Activated CD4-positive, CD25-positive, alpha-beta regulatory T cell treated with anti-CD3 and anti-CD28 coated beads, Interleukin-2, amount 50 U/mL, for 72 hours (primary cell): ENCODE measurements at places on chromosomes 3 and 15.

GRCh38 chr3:25448750-25449692, 21.0 kb downstream of the RARB start:
- no peak for DNase-seq

GRCh38 chr3:87468235-87468634, 191.9 kb upstream of the POU1F1 start:
- DNase-seq: no peak

- no peak for DNase-seq
These were observed 28.3 kb downstream of the PLXND1 start for GRCh38 chr3:129577925-129578786.

- DNase-seq: no peak
These were observed 275.7 kb upstream of the NAALADL2 start for GRCh38 chr3:174583396-174583795.

GRCh38 chr3:117700573-117701360, 991.2 kb downstream of the TUSC7 start:
- DNase-seq: no peak

DNA sequence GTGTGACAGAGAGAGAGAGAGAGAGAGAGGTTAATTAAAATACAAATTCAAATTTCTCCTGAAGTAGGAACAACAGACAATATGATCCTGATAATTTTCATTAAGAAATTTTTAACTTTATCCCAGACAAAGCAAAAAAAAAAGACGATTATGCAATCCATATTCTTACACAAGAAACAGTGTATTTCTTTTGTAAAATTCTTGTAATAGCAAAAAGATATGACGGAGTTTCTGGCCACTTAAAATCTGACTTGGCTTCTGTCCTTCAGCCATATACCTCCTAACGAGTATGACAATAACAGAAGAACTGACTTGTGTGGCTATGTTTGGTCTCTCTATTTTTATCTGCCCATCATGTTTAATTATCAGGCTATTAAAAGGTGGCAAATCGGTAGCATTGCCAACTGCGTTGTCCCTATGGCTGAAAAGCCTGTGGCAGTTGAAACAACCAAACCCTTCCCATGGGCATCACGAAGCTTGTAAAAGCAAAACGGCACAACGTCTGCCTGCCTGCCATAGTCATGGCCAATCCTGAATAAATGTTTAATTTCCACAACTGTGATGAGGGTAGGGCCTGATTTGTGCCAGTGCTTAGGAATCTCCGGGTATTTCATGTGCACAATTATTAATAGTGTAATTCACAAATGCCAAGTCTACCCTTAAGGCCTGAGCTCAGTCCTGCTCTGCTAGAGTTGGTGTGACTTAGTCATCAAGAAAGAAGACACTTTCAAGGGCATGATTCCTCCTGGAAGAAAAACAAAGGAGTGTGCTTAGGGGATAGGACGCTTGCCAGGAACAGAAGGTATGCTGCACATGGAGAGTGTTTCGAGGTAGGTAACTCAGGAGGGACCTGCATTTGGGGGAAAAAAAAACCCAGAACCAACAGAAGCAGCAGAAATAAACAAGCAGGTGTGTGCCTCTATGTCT, 1090.2 kb downstream of the FHIT start:
- no peak for DNase-seq

GRCh38 chr3:55362210-55362960, 124.7 kb downstream of the WNT5A start:
- no peak for DNase-seq

DNA sequence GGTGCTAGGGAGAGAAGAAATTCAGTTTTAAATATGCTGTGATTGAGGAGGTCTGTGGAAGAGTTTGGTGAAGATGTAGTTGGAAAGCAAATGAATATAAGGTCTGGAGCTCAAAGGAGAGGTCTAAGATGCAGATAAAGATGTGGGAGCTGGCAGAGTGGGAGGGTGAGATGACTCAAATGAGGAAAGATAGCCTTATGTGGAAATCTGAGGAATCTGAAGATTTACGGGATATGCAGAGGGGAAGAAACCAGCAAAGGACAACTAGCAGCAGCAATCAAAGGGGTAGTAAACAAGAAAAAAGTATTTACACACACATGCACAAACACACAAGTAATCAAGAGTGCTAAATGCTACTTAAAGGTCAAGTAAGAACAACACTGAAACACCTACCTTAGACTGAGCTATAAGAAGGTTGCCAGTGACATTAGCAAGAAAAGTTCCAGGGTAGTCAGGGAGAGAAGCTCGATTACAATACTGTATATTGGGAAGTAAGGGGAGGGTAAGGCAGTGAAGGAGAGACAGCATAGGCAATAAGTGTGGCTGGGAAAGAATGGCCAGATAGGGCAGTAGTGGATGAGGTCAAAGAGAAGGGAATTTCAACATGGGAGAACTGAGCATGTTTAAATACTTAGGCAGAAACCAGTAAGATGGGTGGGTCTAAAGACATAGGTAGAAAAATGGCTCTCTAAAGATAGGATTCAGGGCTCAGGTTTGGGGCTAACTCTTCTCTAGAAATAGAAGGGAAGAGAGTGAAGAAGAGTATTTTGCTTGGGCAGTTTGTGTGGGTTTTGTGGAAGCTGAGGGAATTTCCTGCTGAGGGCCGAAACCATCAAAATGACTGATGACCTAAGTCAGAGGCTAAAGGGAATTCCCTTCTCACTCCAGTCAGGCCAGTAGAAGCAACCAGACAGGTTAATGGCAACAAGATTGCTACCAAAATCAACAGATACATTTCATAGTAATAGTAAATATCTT, 8.9 kb downstream of the CMTM6 start:
- no peak for DNase-seq

- DNase-seq: no peak
These were observed 19.7 kb downstream of the PLD1 start for GRCh38 chr3:171790574-171790897.

- DNase-seq: no peak
These were observed 61.1 kb downstream of the MLH1 start for GRCh38 chr3:37054370-37054769.

GRCh38 chr3:83524901-83525300, 1433.9 kb upstream of the CADM2 start:
- DNase-seq: no peak

DNA sequence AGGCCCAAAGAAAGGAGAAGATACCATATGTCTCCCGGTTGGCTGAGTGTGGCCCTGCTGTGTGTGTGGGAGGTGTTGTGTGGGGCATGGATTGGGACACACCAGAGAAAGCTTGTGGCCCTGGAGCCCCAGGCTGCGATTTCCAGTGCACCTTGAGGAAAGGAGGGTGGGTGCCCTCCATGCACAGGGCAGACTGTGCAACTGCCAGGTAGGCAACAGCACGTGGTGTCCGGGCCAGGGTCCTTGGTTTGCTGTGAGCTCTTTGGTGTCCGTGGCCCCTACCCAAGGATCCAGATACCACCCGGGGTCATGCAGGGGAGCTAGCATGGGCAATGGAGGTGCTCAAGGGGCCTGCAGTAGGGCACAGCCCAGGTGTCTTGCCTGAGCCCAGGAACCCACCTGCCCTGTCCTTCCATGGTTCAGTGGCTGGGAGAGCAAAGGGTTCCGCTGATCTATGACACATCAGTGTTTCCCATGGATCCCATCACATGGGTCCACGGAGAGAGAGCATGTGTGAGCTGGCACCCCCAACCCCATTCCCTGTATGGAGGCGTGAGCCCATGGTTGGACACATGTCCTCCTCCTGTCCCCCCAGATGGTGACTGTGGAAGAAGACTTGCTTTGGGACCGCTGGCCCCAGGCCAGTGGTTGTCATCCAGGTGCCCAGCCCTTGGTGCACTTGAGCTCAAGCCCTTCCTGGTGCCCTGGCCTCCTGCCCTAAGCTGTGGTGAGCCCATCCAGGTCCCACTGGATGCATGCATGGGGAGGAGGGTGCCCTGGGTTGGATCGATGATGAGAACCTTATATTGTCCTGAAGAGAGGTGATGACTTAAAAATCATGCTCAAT, 223.4 kb downstream of the SNRPN start:
- DNase-seq: peak; percentile 17

DNA sequence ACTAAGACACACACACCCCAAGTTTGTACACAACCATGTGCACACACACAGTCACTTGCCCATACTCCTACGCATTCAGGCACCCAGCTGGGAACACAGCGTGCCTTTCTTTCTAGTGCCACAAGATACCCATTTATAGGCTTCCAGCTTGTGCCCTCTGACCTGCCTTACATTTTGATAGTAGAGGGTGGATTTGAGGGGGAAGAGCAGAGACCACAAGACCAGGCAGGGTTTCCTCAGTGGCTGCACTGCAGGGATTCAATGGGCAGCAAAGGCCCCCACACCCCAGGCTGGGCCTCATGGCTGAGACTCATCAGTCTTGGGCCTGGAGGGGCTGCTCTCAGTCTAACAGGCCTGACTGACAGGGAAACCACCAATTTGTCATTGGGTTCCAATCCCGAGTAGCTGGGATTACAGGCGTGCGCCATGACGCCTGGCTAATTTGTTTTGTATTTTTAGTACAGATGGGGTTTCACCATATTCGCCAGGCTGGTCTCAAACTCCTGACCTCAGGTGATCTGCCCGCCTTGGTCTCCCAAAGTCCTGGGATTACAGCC, 18.8 kb upstream of the ANKDD1A start:
- no peak for DNase-seq

- peak; percentile 42 for DNase-seq
These were observed 28.0 kb downstream of the KLHDC8B start for GRCh38 chr3:49199239-49199899.

DNA sequence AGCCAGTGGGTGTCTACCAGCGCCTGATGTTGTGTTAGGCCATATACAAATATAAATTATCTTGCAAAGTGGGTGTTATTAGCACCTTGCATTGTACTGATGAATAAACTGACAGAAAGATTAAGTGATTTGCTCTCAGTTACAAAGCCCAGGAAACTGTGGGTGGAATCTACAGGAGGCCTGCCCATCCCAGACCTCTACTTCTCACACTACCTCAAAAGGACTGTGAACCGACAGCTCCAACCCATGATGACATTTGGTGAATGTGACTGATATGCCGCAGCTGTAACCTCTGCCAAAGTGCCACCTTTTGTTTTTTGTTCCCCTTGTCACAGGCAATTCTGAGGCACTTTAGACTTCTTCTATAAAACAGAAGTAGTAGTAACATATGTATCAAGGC, 43.7 kb upstream of the KCNMB2 start:
- DNase-seq: no peak

GRCh38 chr3:197468866-197469382, 86.8 kb downstream of the BDH1 start:
- DNase-seq: no peak

DNA sequence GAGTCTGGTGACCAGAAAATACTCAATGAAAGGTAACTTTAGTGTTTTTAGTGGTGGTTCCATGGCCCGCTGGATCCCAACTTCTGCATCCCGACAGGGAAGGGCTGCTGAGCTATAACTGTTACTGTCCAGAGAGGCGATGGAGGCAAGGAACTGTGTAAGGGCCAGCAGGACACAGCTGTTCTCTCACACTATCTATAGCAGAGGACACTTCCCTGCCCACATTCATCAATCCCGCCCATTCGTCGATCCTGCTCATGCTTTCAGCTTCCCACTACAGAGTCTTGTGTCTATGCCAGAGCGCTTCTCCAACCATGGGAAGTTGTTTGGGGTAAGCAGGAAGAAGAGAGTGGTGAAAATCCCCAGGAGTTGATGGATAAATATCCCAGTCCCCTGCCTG, 8.4 kb downstream of the COLQ start:
- no peak for DNase-seq

- peak; percentile 38 for DNase-seq
These were observed 15.0 kb downstream of the KAT2B start for GRCh38 chr3:20055020-20055775.

GRCh38 chr3:41711651-41712050, 250.3 kb downstream of the ULK4 start:
- no peak for DNase-seq

DNA sequence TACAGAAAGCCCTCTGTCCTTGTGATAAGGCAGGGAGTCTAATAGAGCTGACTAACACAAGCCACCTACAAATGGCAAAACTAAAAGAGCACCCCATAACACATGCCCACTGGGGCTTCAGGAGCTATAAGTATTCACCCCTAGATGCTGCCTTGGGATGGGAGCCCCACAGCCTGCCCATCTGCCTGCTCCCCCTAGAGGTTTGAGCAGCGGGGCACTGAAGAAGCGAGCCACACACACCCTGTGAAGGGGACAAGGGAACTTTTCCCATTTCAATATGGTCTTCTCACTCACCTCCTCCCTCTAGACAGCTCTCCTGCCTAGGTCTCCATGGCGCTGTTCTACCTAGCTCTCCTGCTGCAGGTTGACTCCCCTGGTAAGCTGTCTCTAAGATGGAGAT, 261.0 kb downstream of the SHQ1 start:
- no peak for DNase-seq

DNA sequence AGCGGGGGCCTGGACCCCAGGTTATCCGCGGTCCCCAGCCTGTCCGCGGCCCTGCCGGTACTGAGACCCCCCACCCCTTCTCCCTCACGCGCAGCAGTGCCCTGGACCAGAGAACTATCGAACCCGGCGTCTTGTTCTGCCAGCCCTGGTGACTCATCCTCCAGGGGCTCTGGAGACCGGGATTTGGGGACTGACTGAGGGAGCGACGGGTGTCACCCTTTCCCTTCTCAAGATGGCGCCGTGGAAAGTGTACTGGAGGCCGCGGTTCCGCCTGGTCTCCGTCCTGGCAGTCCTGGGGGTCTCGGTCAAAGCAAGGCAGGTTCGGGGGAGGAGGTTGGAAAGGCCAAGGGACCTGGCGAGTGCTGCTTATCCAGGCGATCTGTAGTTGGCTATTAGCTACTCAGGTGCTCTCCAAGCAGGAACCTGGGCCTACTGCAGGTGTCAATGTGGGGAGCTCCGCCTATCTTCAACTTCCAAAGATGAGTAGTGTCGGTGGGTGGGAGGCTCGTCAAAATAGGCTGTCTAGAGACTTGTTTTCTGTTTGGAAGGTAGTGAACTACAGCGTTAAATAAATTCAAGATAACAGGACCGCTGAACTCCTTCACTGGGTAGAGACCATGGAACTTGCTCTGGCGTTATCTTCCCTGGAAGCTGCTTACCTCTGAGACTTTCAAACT, 790 bp downstream of the RAB5A start:
- peak; percentile 60 for DNase-seq

DNA sequence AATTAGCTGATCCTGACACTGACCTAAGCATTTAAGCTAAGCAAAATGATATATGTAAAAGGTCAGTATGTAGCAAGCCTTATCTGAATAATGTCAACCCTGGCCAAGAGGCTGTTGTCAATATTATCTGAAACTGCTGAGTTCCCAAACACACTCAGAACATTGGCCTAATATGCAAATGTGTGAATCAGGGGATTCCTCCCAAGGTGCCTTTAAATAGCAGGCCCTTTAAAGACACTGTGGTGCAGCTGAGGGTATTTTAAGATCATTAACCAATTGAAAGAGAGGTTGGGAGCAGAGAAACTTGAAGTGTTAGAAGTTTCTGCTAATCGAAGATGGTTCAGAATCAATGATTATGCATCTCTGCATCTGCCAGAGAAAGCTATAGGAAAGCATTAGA, 207.0 kb downstream of the NTRK3 start:
- no peak for DNase-seq

DNA sequence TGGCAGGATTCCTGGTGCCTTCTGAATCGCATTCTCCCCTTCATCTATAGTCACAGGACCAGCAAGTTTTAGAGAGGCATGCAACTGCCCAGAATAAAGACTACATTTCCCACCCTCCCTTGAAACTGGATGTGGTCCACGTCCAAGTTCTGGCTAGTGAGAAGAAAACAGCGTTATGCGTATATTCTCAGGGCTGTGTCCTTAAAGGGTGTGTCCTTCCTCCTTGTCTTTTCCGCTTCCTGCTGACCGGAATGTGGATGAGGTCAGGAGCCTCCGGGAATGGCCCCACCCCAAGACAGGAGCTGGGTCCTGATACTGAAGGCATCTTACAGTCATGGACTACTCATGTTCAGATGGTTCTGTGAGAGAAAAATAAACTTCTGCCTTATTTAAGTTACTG, 20.2 kb downstream of the CHST2 start:
- DNase-seq: no peak

- no peak for DNase-seq
These were observed 44.0 kb downstream of the IDH2 start for GRCh38 chr15:90058308-90058707.
